Fibroblast of skin of right quadriceps (primary cell): ENCODE measurements at places on chromosomes 13 and 19.

- no peak for DNase-seq
Measured at GRCh38 chr13:18235756-18236527, 945.7 kb downstream of the TUBA3C start.

DNA sequence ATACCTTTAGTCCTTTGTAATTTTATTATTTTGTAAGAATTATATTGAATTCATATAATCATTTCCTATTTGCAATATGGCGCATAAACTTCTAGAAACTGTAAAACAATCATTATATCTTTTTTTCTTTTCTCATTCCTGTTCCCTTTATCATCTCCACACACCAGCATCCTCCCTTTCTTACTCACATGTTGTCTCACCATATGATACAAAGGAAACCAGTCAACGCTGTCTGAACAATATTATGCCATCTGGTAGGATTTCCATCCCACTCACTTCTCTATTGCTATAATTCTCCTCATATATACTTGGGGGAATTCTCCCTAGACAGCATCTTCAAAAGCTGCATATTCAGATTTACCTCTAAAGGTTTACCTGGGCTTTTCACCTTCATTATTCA, 389.8 kb downstream of the NDFIP2 start:
- peak; percentile 9 for DNase-seq

GRCh38 chr19:2523630-2524311, 47.8 kb downstream of the GADD45B start:
- peak; percentile 93 for DNase-seq

DNA sequence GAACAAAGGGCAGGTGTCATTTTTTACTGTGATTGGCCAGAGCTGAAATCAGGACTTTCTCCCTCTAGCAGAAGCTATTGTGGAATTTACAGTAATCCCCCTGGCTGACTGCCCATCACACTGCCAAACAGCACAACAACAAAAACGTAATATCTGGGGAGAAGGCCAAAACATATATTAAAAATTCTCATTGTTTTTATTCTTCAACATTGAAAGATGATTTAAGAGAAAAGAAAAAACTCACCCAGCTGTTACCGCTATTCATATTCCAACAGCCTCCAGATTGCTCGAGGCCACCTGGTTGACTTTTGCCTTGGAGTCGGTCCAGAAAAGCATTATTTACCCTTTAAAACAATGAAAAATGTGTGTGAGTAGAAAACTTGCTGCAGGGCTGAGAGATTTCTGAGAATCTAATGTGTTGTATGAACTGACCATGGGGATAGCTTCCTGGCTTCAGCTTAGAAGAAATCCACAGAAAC, 97.2 kb downstream of the EPSTI1 start:
- DNase-seq = peak; percentile 74

- no peak for DNase-seq
Measured at GRCh38 chr19:42360787-42361544, 29.1 kb downstream of the CNFN start.

DNA sequence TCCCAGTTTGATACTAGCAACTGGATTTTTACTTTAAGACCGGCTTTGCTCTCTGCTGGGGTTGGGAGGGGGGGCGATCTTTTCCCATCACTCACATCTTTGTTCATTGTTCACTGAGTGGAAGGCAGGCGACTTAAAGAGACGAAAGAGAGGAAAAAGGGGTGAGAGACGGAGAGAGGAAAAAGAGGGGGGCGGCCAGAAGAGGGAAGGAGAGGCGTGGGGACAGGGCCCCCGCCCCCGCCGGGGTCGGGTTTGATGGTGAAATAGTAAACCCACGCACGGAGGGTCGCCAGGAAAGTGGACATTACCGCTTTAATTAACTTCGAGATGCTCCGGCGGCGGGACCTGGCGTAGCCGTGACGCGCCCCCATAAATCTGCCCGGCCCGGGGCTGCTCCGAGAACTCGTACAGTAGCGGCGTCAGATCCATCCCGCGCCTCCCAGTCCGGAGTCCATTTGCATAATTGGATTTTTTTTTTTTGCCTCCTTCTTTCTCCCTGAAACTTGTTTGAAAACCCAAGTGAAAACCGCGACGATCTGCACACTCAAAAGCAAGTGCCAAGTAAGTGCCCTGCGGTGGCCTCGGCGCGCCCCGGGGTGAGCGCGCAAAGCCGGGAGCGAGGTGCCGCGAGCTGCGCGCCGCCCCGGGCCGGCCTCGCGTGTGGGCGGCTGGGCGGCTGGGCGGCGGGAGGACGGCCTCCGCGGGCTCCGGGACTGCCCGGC, 143.9 kb upstream of the ZNF536 start:
- peak; percentile 24 for DNase-seq

DNA sequence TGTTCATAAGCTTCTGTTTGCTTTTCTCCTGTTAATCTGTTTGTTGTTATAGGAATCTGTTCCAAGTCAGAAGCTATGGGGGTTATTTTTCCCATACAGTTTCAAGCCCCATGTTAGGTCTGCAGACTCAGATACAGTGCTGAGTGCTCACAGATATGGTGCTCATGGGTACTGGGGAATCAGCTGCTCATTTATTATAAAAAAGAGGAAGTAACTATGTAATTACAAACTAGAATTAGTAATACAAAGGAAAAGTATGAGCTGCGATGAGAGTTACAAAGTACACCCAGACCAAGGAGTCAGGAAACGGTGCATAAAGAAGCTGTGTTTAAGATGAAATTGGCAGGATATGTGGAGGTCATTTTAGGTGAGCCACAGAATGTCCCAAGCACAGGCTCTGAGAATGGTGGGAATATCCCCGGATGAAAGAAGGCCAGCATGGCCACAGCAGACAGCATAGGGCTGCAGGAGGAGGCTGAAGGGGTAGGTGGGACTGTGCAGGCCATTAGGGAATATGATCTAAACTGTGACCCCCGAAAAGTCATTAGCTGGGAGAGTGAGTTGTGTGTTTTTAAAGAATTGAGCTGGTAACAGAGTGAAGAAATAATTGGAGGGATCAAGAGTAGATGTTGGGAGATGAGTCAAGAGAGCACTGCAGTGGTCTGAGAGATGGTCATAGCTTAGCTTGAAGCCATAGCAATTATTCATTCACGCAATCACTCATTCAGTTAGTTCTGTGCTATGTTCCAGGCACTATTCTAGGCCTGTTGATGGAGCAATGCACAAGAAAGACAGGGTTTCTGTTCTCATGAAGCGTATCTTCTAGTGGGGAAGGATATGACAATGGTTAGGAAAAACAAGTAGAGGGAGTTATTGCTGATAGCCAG, 177.4 kb upstream of the UBL3 start:
- DNase-seq = no peak

DNA sequence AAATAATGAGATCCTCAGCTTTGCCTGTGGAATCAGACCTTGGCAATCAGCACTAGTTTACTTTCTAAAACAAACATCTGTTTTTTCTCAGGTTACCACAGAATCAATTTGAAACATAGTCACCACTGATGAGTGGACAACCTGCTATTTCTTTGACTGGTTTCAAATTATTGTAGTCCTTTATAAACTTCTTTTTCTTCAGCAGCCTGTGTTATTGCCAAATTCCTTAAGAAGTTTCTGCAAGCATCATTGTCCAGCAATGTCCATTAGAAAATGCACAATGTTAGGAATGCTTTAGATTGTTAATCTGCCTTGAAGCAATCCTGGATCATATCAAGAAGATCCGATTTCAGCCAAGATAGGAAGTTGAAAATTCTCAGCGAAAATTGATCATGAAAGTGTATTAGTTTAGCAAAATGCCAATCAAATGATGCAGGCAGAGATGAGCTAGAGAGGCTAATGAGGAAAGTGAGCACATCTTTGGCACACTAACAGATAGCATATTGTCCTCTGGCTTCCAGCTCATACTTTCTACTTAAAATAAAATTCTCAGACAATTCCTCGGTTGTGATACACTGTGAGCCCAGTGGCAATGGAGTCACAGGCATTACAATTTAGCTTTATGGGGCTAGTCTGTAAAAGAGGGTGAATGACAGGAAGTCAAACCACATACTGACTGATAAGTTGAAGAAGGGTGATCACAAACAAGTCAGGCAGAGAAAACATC, 270.6 kb downstream of the SLITRK6 start:
- DNase-seq = peak; percentile 70

DNA sequence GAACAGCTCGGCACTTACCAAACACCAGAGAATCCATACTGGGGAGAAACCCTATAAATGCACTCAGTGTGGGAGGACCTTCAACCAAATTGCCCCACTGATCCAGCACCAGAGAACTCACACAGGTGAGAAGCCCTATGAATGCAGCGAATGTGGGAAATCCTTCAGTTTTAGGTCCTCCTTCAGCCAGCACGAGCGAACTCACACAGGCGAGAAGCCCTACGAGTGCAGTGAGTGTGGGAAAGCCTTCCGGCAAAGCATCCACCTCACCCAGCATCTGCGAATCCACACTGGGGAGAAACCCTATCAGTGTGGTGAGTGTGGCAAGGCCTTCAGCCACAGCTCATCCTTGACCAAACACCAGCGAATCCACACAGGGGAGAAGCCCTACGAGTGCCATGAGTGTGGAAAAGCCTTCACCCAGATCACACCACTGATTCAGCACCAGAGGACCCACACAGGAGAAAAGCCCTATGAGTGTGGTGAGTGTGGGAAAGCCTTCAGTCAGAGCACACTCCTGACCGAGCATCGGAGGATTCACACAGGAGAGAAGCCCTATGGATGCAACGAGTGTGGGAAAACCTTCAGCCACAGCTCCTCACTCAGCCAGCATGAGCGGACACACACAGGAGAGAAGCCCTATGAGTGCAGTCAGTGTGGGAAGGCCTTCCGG, 8.3 kb downstream of the ZNF135 start:
- DNase-seq = no peak

GRCh38 chr19:1961000-1961883, 20.3 kb downstream of the CSNK1G2 start:
- no peak for DNase-seq

DNA sequence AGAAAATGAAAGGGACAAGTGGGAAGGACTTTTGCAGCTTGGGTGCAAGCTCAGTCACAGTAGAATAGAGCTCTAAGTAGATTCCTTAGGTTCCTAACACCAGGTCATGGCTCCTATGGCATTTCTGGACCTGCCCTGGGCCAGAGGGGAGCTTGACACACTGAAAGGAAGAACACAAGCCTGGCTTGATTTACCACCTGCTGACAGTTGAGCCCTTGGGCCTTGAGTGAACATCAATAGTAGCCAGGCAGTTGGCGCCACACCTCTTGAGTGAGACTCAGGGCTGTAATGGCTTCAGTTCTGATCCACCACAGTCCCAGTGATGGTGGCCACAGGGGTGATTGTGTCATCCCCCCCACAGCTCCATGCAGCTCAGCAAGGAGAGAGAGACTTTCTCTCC, 221.9 kb upstream of the PCDH17 start:
- no peak for DNase-seq

GRCh38 chr13:40123962-40124632, 468.6 kb downstream of the COG6 start:
- no peak for DNase-seq

GRCh38 chr13:23427342-23427843, 6.1 kb downstream of the SACS start:
- peak; percentile 92 for DNase-seq

DNA sequence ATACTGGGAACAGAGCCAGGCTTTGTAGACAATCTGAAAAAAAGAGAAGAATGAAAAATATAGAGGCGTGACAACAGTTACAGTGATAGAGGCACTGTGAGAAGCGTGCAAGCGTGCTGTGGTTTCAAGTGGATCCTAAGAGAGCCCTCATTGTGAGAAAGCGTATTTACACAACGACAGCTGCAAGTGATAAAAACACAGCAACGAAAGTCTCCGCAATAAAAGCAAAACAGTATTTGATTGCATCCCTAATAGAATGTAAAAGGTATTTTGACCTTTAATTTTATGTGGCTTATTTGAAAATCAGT, 642.7 kb upstream of the ARGLU1 start:
- peak; percentile 33 for DNase-seq

GRCh38 chr13:48585456-48585840, 52.6 kb upstream of the RCBTB2 start:
- no peak for DNase-seq

- no peak for DNase-seq
Measured at GRCh38 chr13:48977286-48977625, 1.5 kb downstream of the FNDC3A start.
